ENCODE measurements at places on chromosomes 1 and 21.

- no peak for DNase-seq
Measured at GRCh38 chr1:44238660-44239059, 25.4 kb downstream of the DMAP1 start.

- no peak for DNase-seq
Measured at GRCh38 chr1:173127369-173128307, 76.9 kb upstream of the TNFSF18 start.

- DNase-seq: no peak
Measured at GRCh38 chr1:80994934-80995333, 805.8 kb upstream of the ADGRL2 start.

DNA sequence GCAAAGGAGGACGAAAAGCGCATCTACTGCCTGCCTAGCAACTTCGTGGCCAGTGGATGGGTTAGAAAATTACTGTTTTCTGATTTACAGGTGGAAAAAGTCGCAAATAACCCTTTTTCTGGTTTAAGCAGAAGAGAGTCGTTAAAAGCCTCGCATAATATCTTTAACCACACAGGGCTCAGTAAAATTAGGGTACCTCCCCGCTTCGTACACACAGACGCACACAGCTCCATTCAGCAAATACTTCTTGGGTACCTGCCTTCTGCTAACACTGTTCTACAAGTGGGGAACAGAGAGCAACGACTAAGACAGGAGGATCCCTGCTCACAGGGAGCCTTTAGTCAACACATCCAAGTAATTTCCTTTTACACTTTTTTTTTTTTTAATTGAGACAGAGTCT lies 704 bp downstream of the ALG6 start:
- no peak for DNase-seq

DNA sequence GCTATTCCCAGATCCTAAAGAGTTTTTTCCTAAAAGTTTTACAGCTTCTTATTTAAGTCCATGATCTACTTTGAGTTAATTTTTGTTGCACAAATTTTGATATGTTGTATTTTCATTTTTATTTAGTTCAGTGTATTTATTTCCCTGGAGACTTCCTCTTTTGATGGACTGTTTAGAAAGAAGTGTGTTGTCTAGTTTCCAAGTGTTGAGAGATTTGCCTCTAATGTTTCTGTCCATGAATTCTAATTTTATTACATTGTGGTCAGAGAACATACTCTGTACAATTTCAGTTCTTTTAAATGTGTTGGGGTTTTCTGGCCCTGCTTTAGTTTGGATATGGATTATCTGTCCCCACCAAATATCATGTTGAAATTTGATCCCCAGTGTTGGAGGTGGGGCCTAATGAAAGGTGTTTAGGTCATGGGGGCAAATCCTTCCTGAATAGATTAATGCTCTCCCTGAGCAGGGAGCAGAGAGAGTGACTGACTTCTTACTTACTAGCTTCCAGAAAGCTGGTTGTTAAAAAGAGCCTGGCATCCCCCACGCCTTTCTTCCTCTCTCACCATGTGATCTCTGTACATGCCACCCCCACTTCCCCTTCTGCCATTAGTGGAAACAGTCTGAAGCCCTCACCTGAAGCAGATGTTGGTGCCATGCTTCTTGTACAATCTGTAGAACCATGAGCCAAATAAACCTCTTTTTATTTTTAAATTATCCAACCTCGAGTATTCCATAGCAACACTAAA lies 4.6 kb downstream of the CHD1L start:
- DNase-seq: no peak

DNA sequence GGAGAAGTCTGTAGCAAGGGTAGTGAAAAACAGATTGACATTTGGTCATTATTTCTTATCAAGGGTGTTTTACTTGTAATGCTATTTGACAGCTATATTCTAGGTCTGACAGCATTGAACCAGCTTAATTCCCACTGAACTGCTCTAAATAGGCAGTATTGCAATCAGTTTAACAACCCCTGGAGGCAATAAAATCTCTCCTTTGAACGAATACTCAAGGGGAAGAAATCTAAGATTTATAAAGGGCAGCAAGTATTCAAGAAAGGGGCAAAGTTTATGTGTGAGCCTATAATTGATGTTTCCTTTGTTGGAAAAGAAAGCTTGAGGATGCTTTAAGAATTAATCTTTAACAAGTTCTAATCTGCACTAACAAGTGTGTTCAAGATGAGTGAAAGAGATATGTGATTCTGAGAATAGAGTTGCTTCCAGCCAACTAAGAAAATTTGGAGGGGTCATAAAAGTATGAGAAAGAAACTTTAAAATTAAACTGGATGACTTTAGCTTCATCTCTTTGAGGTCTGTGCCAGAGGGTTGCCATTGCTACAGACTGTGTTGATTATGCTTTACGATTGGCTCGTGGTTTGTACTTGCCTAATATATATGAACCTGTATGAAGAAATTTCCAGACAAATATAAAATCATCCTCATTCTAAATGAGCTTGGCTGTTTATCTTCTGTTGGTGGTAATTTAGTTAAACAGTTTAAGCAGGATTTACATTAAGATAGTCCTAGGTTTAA lies 72.5 kb downstream of the ZNF326 start:
- DNase-seq: no peak

- DNase-seq: no peak
Measured at GRCh38 chr21:18602711-18603110, 199.1 kb upstream of the TMPRSS15 start.

GRCh38 chr1:53732409-53732808 lies 6.6 kb downstream of the GLIS1 start:
- DNase-seq: no peak

GRCh38 chr1:15680561-15681348 lies 3.4 kb upstream of the PLEKHM2 start:
- DNase-seq: peak; percentile 92

GRCh38 chr1:6027591-6027990 lies 18.1 kb upstream of the KCNAB2 start:
- no peak for DNase-seq

DNA sequence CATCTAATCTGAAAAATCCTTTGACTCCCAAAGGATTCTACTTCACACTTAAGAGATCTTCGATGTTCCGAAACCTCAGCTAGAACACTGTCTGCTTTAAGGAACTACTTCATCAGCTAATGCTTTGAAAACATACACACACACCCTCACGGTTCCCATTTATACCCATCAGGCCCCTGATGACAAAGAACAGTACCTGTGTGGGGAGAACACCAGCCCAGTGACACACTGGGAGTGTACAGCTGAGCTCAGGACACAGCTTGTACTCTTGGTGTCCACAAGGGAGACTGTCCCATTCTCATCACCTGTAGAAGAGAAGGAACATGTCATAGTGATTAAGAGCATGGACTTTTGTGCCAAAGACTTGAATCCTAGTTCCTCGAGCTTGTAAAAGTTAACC lies 6.6 kb downstream of the WDR77 start:
- no peak for DNase-seq

- DNase-seq: no peak
Measured at GRCh38 chr1:3021801-3022401, 634 bp downstream of the ACTRT2 start.

DNA sequence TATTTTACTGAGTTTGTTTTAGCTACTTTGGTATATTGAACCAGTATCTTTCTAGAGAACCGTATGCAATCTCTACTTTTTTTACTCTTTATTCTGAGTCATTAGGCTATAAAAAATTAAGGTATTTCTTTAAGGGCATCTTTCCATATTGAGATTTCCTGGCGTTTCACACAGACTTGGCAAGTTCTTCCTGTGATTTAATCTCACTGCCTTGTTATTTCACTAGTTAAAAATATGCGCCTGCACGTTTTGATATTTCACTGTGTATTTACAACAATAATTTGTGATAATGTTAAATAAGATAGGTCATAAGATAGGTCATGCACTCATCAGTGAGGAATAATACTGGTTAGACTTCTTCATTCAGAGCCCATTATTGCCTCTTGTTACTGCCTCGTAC lies 16.2 kb upstream of the CR1L start:
- DNase-seq: no peak

DNA sequence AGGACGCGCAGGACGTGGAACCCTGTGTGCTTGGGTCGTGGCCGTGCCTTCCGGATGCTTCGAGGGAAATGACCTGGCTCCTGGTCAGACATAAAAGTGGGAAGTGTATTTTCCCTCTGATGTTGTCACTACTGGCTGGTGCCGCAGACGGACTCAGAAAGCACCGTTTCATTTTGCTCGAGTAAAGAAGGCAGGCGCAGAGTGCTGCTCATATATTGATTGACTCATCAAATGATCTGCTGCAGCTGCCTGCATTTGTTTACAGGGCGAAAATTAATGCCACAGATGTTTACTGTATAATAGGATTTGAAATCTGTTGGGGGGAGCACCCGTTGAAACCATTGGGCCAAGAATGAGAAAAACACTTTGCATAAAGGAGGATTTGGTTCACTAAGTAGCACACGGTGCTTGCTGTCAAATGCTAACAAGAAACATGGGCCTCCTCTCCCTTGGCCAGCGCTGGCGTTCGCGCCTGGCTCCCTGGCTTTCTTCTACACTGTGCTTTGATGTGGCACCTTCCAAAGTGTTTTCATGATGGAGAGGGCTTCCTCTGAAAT lies 365.5 kb downstream of the CAMTA1 start:
- no peak for DNase-seq

DNA sequence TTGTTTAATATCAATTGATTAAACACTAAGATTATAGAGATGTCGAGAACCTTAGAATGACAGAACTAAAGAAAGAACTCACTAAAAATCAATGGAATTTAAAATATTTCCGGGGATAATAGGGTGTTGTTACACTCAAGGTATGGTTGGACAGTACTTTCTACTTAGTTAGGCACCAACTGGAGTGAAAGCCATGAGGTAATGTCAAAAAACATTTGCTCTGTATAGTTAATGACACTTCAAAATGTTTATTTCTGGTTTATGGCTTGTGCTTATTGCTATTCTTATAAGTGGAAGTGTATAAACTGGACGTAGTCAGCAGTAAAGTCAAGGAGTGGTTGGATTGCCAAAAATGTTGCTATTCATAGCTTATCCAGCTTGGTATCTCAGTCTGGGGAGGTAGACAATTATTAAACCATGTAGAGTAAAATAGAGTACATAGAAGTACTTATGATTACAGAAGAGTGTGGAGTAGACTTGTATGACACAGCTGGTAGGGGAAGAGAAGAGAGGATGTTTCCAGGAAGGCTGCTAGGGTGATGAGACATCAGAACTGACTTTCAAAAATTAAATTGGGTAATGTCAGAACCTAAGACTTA lies 56.5 kb upstream of the BMP8A start:
- DNase-seq: no peak

- DNase-seq: no peak
Measured at GRCh38 chr1:97170300-97170699, 448.7 kb downstream of the PTBP2 start.

DNA sequence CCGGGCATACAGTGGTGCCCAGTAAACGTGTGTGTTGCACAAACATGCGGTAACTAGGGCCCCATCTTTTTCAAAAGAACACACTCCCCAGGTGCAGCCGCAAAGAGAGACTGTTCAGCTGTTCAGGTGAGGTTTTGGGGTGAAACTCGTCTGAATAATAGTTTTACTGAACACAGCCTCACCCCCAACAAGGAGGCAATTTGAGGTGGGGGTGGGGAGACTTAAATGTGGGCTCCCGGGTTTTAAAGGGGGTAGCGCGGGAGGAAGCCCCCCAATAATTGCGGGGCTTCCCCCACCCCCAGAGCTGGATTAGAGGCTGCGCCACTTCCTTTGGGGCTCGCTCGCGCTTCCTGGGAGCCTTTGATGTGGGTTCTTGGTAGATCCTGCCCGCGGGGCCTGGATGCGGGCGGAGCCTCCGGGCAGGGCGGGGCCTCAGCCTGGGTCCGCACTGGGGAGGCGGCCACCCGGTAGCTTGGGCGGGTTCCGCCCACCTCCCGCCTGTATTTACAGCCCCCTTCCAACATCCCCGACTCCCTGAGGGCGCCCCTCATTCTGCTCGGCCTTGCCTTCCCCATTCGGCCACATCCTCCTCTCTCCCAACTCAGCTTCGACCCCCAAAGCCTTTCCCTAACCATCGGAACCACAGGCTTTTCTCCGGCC lies 6.4 kb upstream of the EPHA2 start:
- DNase-seq: no peak

DNA sequence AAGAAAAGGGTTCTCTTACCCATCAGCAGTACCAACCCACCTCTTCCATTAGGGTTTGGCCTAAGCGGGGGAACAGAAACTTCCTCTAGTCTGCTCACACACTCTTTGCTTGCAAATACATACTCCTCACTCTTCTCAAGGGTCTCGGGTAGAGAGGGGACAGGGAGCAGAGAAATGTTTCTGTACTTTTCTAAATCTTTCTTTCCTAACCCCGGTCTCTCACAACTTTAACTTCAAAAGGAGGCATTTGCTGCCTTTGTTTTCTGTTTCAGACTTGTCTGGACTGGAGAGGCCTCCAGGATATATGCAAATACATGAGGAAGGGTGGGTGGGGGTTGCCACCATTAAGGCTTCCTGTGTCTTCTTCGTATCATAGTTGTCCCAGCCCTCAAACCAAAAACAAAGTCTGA lies 10.5 kb upstream of the LAX1 start:
- DNase-seq: no peak

DNA sequence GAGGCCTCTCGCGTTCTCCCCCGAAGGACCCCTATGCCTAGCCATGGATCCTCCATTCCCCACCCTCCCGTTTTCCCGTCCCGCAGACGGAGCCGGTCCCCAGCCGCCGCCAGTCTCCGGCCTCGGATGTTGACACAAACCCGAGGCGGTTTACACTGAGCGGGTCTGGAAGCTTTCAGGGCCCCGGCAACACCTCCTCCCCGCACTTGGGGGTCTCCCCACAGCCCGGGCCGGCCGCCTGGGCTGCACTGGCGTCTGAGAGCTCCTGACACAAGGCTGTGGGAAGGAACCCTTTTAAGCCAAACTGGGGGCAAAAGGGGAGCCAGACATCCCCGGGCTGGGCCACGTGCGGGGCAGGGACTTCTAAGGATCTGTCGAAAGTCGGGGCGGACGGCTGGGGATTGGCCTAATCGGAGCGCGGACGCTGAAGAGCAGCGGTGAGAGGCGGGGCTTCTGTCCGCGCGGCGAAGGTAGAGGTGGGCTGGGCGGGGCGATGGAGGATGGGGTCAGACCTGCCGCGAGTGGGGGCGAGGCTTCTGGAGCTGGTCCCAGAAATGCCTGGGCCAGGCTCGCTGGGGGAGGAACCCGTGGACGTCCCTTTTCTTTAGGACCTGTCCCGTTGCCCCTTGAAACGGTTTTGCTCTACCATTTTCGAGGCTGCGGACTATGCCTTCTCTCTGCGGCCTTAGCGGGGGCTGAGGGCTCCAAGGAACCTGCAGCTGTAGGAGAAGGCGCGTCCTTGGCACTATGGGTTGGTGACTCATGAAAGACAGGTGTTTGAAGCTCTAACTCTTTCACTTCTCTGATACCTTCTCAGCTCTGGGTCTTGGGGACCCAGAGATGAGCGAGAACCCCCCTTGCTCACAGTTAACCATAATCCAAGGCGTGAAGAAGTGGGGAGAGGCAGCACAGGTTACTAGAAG lies 1.2 kb upstream of the HPCAL4 start:
- DNase-seq: no peak

DNA sequence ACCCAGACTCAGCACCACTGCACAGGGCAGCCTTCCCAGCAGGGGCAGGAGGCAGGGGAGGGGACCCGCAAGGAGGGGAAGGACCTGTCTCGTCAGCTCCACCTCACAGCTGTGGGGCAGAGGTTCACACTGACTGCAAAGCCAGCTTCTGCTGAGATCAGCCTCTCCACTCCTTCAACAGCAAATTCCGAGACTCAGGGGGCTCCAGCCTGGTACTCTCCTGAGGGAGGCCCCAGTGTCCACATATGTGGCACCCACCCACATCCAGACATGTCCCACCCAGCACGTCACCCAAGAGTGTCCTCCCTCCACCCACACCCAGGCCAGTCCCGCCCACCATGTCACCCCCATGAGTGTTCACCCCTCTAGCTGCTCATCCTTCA lies 329.5 kb downstream of the NPHP4 start:
- no peak for DNase-seq
